Camera-type eye (tissue), 1 donor: ENCODE measurements at places on chromosomes 12 and 14. TPM values are rescaled to one million over a fixed set of nuclear protein-coding genes. Genes with fewer than 3 reads are reported as not detected.

The SRGAP1 gene
- total RNA-seq = 13.7 TPM

The ACOT6 gene
- total RNA-seq = not detected

The VRTN gene
- not detected for total RNA-seq

The TCL1B gene
- not detected for total RNA-seq

The DDX54 gene
- 21.4 TPM for total RNA-seq

The FOXN3 gene
- total RNA-seq = 74.2 TPM

The KICS2 gene
- total RNA-seq = 9.1 TPM

The GPR135 gene
- total RNA-seq = 7.9 TPM

The ASPG gene
- total RNA-seq = 2.4 TPM
